ENCODE measurements at places on chromosomes 2 and 18. TPM values are rescaled to one million over a fixed set of nuclear protein-coding genes. Genes with fewer than 3 reads are reported as not detected.

KCNJ13 gene
- not detected for total RNA-seq

DNA sequence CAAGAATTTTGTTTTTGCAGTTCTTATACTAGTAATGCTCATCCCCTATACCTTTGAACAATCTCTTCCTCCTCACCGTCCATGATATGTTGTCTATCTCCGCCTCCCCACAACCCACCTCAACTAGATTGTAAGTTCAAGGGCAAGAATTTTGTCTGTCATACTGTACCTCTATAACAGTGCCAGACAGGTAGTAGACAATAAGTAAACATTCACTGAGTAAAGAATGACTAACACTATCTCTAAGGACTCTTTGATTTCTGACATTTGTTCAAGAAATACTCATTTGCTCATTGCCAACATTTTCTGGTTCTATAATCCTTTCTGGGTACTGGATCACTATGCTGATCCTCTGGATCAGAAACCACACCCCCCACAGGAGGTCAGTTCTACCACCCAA is 82.4 kb downstream of the EXOC6B start:
- peaks cover 39% of the 10 kb centered on the region for H3K4me1 ChIP-seq
- H3K27me3 ChIP-seq, result no peaks in the 10 kb centered on the region
- no peak overlapping the region for H3K4me3 ChIP-seq
- DNase-seq, result no peak
- H3K27ac ChIP-seq, result no peak overlapping the region
- H3K36me3 ChIP-seq, result no peaks in the 10 kb centered on the region

DNA sequence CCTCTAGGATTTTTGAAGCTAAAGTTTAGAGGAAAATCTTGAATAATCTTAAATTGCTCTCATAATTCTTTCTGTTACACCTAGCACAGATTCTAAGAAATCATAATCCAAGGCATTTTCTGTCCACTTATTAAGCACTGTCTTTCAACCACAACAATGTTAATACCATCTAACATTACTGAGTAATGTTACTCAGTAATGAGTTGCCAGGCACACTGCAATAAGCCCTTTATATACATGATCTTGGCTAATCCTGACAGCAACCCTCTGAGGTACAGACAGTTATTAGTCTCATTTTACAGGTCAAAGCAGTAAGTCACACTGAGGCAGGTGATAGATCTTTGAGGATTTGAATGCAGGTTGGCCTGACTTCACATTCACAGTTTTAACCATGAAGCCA is 291.9 kb downstream of the ALK start:
- H3K27me3 ChIP-seq, result no peaks in the 10 kb centered on the region
- DNase-seq, result no peak
- H3K27ac ChIP-seq, result no peak overlapping the region
- no peaks in the 10 kb centered on the region for H3K36me3 ChIP-seq

STAT4 gene
- 2.3 TPM for total RNA-seq

DNA sequence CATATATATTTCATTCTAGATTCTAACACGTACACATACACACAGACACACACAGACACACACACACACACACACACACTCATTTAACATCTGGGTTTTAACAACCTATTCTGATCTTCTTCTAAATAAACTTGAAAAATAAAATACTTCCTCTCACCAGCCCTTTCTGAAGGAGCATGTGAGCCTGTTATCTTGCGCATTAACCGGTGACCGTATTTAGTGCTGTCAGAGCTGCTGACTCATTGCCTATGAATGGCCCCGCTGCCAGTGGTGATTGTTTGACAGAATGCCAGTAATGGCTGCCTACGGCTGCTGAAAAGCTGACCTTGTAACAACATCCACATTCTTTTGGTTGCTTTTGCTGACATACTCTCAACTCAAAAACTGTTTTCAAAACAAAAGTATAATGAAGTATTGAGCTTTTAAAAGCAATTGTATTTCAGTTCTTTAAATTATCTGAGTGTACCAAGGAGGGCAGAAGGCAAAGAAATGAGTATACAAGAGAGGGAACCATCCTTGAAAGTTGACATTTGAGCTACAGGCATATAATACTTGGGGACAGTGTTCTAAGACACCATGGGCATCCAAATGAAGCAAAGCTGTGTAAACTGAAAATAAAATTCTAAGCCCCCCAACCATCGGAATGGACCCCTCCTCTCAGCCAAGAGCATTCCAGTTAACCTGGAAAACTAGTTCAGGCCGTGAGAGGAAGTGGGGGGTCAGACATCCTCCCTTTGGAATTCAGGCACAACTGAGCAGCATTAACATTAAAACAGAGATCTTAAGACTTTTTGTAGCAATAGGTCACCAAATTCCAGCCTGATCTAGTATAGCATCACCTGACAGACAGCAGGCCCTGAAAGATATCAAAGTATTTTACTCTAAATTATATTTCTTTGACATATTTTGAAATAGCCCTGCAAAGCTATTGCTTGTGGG is 50.2 kb upstream of the DTNA start:
- H3K36me3 ChIP-seq, result no peaks in the 10 kb centered on the region
- peak overlapping the region; percentile 63 for H3K27ac ChIP-seq
- H3K27me3 ChIP-seq, result no peaks in the 10 kb centered on the region
- peak; percentile 59 for DNase-seq

NTSR2 gene
- total RNA-seq, result not detected

DNA sequence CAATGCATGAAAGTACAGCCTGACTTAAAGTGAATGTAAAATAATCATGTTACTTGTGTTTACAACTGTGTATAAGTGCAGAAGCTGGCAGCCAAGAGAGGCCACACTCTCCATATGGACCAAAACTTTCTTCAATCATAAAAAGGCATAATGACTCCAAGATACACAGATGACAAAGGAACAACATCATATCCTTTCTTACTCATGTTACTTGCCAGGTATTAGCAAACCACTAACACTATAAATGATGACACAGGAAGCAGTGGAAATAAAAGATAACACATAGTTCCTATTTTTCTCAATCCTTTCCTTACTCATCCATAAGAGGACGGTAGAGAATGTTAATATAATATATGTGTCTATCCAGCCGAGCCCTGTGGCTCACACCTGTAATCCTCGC is 400.0 kb upstream of the CDH2 start:
- DNase-seq, result no peak
- no peak overlapping the region for H3K4me3 ChIP-seq
- no peaks in the 10 kb centered on the region for H3K36me3 ChIP-seq
- no peaks in the 10 kb centered on the region for H3K4me1 ChIP-seq

DNA sequence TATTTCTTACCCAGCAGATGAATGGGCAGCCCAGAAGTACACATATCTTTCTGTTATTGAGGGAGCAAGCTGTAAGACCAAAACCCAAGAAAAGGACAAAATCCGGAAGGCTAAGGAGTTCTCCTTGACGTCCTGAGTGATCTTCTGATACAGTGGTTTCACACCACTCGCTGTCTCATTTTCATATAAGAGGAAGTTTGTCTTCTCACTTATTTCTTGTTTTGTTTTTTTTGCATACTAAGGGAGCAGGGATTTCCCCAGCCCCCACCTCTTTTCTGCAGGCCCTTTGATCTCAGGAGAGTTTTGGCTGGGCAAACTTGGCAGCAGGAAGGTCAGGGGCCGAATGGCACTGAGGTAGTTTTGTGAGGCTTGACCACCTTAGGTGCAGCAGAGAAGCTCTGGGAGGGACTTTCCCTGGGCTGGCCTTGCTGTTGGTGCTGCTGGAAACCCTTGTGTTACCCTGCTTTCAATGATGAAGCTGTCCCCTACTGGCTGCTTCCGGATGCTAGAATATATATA is 13.3 kb downstream of the CHRNA1 start:
- H3K27ac ChIP-seq, result no peak overlapping the region
- H3K36me3 ChIP-seq, result no peaks in the 10 kb centered on the region
- H3K4me1 ChIP-seq, result no peaks in the 10 kb centered on the region

CXCR1 gene
- 0.28 TPM for total RNA-seq

GRCh38 chr2:35963824-35964223 is 391.8 kb upstream of the CRIM1 start:
- H3K27me3 ChIP-seq, result no peaks in the 10 kb centered on the region
- H3K4me3 ChIP-seq, result no peak overlapping the region
- no peaks in the 10 kb centered on the region for H3K36me3 ChIP-seq
- no peaks in the 10 kb centered on the region for H3K4me1 ChIP-seq

DNA sequence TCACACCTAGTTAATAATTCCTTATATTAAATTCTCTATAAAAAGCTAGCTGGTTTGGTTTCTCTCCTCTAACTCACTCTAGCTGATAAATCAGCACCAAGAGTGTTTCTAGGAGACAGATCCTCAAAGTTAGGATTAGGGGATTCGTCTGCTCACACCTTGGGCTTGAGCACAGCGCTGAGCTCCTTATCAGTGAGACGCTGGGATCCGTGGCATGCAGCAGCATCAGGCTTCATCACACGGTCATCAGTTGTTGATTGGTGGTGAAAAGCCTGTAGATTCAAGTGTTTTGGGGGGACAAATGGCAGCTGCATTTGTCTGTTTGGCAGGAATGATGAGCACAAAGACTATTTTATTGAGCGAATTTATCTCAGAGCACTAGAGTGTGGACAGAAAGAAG is 72.6 kb upstream of the MC2R start:
- H3K27me3 ChIP-seq, result no peaks in the 10 kb centered on the region
- DNase-seq, result no peak
- no peaks in the 10 kb centered on the region for H3K4me1 ChIP-seq
- H3K27ac ChIP-seq, result no peak overlapping the region

POTEF gene
- total RNA-seq, result not detected

DNA sequence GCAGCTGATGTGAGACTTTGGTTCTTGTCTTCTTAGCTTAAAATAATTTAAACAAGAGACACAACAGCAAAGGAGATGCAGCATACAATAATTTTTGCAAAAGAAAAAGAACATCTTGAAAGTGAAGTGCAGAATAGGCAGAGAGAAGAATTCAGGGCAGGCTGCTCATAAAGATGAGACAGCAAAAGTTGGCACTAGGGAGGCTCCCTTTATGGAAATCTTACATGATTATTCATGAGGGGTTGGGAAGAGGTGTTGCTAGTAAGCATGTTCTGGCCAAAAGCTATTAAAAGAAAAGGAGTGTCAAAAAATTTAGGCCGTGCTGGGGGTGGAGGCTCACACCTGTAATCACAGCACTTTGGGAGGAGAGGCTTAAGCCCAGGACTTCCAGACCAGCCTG is 4.2 kb upstream of the ALPP start:
- H3K4me3 ChIP-seq, result no peak overlapping the region
- no peak overlapping the region for H3K27ac ChIP-seq
- H3K27me3 ChIP-seq, result no peaks in the 10 kb centered on the region
- no peak for DNase-seq
- no peaks in the 10 kb centered on the region for H3K36me3 ChIP-seq
- no peaks in the 10 kb centered on the region for H3K4me1 ChIP-seq

GRCh38 chr2:230323385-230324106 is 3.4 kb upstream of the SP140L start:
- H3K27ac ChIP-seq, result no peak overlapping the region
- H3K4me3 ChIP-seq, result no peak overlapping the region
- H3K27me3 ChIP-seq, result no peaks in the 10 kb centered on the region
- no peaks in the 10 kb centered on the region for H3K36me3 ChIP-seq

DNA sequence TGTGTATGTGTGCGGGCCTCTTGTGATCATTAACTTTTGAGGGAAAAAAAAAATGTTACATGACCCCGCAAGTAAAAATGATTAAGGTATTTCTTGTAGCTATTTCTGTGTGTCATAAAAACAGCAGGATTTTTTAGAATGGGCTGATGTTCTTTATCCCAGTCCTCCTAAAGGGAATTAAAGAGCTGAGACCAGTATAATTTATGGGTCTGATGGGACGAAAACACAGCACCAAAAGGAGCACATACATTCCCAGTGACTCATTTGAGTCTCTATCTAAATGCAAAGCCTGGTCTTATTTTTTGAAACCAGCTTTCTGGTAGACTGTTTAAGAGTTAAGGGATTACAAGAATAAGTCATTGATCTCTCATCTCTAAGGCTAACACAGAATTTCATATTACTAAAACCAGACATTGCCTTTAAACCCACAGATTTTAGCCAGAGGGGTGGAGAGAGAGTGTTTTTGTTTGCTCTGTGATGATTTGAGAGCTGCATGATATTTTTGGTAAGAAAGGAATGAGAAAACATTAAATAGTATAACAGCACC is 342.3 kb upstream of the EPHA4 start:
- no peak for DNase-seq
- no peak overlapping the region for H3K27ac ChIP-seq
- no peaks in the 10 kb centered on the region for H3K36me3 ChIP-seq
- H3K4me1 ChIP-seq, result no peaks in the 10 kb centered on the region

DNA sequence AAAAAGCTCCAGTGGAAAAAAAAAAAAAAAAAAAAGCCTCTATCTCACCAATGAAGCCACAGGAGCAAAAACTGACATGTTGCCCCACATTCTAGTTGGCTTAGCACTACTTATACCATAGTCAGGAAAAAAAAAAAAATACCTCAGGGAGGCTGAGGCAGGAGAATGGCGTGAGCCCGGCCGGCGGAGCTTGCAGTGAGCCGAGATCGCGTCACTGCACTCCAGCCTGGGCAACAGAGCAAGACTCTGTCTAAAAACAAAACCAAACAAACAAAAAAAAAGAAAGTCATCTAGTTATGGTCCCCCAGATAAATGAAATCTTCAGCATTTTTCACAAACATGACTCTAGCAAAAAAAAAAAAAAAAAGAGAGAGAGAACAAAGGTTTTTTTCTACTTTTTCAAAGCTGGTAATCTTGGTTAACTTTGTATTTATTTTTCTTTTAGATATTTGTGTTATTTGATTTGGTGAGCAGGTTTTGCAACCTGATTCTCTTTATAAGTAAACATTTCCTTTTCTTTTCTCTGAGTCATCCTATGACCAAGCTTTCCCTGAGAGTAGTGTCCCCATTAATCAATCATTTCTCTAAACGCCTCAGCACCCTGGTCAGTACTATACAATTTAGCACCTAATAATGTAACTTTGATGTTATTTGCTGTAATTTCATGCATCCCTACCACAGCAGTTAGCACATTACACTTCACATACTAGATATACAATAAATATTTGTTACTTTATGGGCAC is 273.7 kb upstream of the PIK3C3 start:
- H3K27me3 ChIP-seq, result no peaks in the 10 kb centered on the region
- DNase-seq, result no peak
- no peaks in the 10 kb centered on the region for H3K4me1 ChIP-seq
- no peaks in the 10 kb centered on the region for H3K36me3 ChIP-seq
- H3K27ac ChIP-seq, result no peak overlapping the region

DNA sequence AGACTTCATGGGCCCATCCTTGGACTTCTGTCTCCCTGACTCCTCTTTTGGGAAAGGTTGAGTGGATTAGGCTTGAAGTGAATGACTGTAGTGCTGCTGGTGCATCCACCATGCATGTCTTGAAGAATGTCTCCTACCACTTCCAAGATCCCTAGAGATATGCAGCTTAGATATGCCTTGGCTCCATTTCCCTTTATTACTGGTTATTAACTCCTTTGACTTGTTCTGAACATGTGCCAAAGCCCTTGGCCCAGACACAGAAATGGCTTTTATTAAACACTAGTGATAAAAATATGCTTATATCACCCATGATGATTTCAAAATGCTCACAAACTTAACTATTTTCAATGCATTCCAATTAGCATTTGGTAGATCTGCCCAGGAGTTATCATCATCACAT is 90.0 kb upstream of the SLC14A2 start:
- no peak overlapping the region for H3K27ac ChIP-seq
- peaks cover 11% of the 10 kb centered on the region for H3K4me1 ChIP-seq
- no peak overlapping the region for H3K4me3 ChIP-seq
- DNase-seq, result no peak
- H3K27me3 ChIP-seq, result no peaks in the 10 kb centered on the region

COL3A1 gene
- 70.2 TPM for total RNA-seq

GRCh38 chr2:218831378-218831990 is at the start of gene PRKAG3:
Gene PRKAG3, minus strand, starts transcription at chr2:218831803.
- DNase-seq, result peak; percentile 31
- peak within 1 kb of the TSS; percentile 67 for H3K27ac ChIP-seq
- peaks cover 28% of the 10 kb centered on the region for H3K4me1 ChIP-seq
- no peaks in the 10 kb centered on the region for H3K36me3 ChIP-seq
- peaks cover 26% of the 10 kb centered on the region for H3K27me3 ChIP-seq

SLC4A5 gene
- 2.4 TPM for total RNA-seq

All from heart right ventricle (tissue), 16 donors.